ENCODE measurements at places on chromosomes 7 and 10.

GRCh38 chr7:4665661-4666060 lies 16.4 kb upstream of the FOXK1 start:
- no peak for DNase-seq

DNA sequence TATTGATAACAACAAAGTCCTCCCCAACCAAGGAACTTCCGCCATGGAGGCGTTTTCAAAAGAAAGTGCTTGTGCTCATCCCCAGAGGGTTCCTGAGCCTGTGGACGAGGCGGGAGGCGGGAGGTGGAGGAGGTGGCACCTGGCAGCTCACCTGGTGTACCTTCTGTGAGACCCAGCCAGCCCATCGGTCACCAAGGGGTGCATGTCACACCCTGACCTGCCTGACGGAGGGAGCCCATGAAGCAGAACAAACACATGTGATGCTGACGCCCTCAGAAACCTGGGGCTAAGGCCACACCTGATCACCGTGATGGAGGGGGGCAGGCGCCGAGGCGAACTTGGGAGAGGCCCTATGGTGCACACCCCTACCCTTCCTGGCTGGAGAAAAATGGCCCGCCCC lies 458.8 kb downstream of the DNAJB6 start:
- DNase-seq, result no peak

DNA sequence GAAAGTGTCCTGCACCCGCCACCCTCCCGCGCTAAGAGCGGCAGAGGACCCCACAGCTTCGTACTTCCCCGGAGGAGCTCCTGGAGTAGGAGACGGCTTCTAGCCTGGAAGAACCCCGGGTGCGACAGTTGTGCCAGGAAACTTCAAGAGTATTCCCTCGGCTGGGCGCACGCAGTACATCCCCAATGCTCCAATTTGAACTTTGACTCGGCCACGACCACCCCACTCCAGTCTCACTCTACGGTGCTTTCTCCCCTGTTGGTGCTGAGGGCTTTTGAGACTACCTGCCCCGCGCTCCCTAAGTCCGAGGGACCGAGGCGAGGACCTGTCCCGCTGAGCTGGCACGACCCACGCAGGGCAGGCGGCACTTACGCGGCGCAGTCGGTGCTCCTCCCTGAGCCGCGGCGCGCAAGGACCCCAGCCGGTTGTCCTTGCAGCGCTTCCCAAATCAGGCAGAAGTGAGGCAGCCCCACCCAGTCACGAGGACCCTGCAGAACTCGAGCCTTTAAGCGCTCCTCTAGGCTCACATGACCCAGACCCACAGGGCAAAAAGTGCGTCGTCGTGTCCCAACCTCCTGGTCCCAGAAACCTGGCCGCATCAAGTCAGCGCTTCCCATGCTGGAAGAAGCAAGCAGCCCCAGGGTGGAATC lies at the start of gene CPVL:
CPVL (minus strand) TSS at position 481 of the 650 bp plus-strand sequence. CDS start 25,476 bp downstream, outside the sequence.
- DNase-seq, result no peak

DNA sequence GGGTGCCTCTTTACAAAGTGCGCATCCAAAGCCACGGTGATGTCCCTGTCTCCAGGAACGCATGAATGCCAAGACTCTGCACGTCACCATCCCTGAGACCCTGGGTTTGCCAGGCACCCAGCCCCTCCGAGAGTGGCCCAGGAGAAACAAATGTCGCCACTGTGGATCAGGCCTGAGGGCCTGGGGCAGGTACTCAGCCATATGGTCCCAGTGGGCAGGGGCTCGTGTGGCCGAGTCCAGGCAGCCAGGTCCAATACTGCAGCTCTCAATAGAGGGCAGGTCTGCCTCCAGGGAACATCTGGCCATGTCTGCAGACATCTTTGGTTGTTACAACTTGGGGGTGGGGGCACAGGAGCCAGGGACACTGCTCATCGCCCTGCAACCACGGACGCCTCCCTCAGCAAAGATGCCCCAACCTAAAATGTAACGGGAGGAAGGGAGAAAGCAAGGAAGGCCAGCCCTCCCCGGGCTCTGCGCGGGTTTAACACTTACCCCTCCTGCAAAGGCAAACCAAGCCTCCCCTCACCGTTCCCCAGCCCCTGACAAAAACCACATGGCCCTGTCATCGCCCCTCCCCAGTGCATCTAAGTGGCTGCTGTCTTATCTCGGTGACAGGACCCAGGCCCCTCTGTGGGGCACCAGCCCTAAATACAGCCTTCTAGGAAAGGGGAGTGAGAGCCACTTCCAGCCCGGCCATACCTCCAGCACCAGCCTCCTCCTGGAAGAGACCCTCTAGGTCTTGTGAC lies 10.3 kb upstream of the PAPOLB start:
- no peak for DNase-seq

DNA sequence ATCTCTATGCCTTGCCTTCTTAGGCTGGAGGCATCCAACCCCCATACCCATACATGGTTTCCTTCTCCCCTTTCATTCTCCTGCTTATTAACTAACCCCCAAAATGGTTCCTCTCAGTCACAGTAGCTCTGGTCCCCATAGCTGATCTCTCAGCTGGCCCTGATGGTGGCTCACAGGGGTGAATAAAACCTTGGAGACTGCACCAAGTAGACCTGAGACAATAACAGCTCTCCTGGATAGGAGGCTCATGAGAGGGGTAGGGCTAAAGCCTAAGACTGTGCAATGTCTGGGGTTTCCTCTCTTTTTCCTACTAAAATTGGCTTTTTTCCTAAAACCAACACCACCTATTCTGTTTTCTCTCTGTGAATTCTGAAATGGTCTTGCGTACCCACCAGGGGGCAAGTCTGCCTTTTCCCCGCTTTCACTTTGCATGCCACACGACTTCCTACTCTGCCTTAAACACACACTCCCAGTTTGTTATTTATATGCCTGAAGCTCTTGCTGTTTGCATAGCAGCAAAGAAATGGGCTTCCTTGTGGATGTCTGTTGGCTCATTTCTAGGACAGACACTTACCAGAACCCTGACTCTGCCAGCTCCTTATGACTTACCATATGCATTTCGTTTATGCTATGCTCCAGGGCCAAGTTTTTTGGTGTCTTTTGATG lies 18.4 kb upstream of the PON1 start:
- DNase-seq, result no peak

GRCh38 chr10:13803566-13804554 lies 217.1 kb downstream of the PRPF18 start:
- DNase-seq, result no peak

GRCh38 chr10:76778914-76779795 lies 858.5 kb downstream of the KCNMA1 start:
- no peak for DNase-seq

- no peak for DNase-seq
Measured at GRCh38 chr7:44965441-44965903, 13.3 kb downstream of the MYO1G start.

DNA sequence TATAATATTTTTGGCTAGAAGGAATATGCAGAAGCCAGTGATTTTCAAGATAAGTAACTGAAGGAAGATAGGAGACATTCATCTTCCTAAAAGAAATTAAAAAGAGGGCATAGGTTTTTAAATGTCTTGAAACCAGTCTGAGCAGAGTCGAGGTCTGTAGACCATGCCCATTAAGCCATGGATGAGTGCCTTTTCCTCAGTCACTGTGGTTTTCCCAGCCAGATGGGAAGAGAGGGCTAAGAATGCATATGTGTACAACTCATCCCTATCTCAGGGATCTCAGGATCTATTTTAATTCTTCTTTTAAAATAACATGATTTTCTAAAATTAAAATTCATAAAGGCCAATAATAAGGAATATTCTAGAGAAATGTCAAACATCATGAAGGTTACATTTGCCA lies 112.8 kb downstream of the PPP1R3A start:
- no peak for DNase-seq

DNA sequence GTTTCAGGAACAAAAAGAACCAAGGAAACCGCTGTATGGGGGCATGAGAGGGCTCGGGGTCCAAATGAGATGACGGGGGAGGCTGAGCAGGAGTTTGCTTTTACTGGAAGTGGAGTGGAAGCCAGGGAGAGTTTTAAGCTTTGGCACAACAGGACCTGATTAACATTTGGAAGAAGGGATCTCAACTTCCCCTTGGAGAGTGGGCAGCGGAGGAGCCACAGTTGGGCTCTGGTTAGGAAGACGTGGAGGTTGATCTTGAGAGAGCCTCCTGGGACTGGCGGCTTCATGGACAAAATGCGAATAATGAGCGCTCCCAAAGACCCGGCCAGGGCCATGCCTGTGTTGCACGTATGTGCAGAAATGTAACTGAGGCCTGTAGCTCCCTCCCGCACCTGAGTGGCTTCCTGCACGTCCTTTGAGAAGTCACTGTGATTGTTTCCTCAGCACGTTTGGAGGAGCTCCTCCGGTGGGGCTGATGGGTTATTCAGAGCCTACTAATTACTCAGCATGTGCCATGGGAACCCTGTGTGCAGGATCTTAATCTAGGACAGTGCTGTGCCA lies 595.3 kb upstream of the MGMT start:
- no peak for DNase-seq

GRCh38 chr10:72297281-72297804 lies 23.6 kb downstream of the DDIT4 start:
- DNase-seq, result peak; percentile 92

DNA sequence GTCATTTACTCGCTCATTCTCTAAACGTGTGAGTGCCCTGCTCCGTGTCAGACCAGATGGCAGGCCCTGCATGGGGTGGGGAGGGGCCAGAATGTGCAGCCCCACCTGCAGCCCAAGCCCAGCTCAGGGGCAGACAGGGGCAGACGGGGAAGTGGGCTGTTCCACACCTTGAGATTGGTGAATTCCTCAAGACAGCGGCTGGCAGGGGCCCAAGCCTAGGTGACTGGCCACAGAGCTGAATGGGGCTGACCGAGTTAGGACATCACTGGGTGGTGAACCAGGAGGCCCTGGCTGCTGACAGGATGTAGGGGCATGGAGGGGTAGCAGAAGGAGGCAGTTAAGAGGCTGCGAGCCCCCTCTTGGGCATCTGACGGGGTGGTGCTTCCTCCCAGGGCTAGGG lies 79.1 kb downstream of the MGMT start:
- no peak for DNase-seq

GRCh38 chr10:33212061-33212748 lies 122.3 kb downstream of the NRP1 start:
- DNase-seq, result no peak

GRCh38 chr7:133253519-133253875 lies 619 bp downstream of the EXOC4 start:
- DNase-seq, result peak; percentile 5

GRCh38 chr7:156496363-156496769 lies 144.2 kb upstream of the RNF32 start:
- DNase-seq, result no peak

- no peak for DNase-seq
Measured at GRCh38 chr7:22192801-22193200, 164.2 kb downstream of the RAPGEF5 start.

DNA sequence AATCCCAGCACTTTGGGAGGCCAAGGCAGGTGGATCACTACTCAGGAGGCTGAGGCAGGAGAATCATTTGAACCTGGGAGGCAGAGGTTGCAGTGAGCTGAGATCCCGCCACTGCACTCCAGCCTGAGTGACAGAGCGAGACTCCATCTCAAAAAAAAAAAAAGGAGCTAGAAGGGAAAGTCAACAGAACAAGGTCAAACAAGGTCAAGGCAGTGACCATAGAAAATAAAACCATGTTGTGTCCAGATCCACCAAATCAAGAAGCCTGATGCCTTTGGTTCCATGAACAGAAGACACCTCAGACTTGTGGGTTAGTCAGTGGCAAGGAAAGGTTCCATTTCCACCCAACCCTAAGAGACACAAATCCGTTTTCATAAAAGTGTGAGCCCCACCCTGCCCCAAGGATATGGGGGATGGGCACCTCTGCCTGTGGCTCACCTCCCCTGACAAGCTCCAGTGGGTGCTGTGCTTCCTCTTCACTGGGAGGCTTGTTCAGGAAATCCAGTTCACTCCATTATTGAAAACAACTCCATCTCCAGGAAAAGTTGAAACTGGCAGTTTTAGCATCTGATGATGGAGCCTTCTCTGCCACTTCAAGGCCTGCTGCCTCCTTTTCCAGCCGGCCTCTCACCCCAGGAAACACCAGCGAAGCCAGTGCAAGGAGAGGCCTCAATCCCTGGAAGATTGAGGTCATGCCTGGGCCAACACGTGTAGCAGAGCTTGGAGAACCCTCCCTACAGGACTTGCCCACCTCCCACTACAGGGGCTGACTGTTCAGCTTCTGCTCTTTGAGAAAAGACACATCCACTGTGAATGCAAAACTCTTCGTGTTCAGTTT lies 152.9 kb downstream of the NRF1 start:
- DNase-seq, result no peak

GRCh38 chr10:85645053-85645452 lies 721.5 kb downstream of the GRID1 start:
- no peak for DNase-seq

DNA sequence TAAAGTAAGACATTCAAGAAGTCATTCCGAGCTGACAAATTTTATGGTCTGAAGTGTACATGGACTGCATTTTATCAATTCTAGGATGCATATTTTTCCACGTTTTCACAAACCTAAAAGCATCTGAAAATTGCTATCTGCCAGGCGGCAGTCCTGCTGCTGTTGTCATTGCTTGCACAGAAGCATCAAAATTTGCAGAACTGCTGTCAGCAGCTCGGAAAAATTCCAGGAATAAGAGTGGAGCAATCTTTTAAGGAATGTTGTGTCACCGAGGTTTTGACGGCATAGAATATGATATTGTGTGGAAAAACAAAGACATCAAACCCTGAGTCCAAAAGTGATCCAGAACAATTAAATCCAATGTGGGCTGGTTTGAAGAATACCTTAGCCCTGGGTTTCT lies 61.4 kb downstream of the CHCHD3 start:
- DNase-seq, result no peak

GRCh38 chr7:1401011-1401410 lies 58.3 kb downstream of the MICALL2 start:
- no peak for DNase-seq

GRCh38 chr10:9911488-9911887 lies 1106.2 kb upstream of the CELF2 start:
- DNase-seq, result no peak

DNA sequence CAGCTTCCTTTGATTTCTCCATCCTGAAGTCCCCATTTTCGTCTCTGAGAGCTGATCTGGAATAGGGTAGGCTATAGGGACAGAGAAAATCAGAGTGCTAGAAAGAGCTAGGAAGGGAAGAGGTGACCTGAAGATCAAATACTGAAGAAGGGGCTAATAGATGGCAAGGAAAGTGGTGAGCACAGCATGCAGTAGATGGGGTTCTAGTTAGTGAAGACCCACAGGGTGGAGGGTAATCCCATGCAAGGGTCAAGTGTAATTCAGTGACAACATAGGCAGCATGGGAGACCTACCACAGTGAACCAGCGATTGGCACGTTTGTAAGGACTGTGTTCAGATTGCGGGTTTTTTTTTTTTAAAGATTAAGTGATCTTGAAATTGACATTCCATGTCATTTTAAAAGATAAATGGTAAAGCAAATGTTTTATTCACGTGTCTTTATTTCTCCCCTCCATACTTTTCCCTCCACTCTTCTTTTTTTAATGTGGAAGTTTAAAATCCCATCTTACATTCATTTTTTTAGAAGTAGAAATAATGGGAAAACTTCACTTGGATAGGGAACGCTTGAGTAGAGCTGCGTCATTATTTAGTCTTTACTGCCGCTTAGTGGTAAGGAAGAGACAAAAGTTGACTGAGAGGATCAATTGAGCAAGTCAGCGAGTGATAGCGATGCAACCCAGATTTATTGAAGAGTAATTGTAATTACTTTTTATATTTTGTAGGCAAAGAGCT lies 21.0 kb upstream of the ABI1 start:
- DNase-seq, result no peak

- no peak for DNase-seq
Measured at GRCh38 chr7:155844019-155844453, 31.8 kb upstream of the SHH start.

Data from activated T-cell treated with anti-CD3 and anti-CD28 coated beads for 48 hours (primary cell).